ENCODE measurements at places on chromosomes 2 and 18.

- DNase-seq = no peak
These were observed 16.8 kb downstream of the GPD2 start for GRCh38 chr2:156452971-156453370.

DNA sequence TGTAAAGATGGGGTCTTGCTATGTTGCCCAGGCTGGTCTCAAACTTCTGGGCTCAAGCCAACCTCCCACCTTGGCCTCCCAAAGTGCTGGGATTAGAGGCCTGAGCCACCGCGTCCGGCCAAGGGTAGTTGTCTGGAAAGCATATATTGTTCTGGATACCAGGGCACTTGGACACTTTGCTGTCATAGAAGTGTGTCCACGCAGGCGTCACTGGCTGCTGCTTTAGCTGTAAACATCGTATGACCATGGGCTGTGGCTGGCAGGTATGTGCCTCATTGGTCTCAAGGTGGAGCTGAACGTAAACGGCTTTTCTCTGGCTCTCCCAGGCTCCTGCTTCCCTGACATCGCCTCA, 3.2 kb upstream of the GPR35 start:
- peak; percentile 5 for DNase-seq

- no peak for DNase-seq
These were observed 94.8 kb downstream of the GREB1L start for GRCh38 chr18:21336846-21337245.

DNA sequence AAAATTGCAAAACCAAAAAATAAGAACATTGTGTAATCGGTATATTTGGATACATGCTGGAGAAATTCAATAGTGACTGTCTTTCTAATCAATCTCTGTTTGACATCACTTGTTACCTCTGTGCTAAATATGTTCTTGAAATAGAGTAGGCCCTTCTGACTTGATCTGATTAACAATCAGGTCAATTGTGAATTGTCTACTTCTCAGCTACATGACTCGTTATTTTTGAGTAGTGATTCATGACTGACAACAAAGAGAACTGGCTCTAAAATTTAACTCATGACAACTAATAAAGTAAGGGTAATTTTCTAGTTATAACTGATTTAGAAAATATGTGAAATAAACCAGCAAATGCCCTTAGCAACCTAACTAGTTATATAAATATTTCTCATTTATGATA, 312.1 kb downstream of the TMX3 start:
- DNase-seq = no peak

DNA sequence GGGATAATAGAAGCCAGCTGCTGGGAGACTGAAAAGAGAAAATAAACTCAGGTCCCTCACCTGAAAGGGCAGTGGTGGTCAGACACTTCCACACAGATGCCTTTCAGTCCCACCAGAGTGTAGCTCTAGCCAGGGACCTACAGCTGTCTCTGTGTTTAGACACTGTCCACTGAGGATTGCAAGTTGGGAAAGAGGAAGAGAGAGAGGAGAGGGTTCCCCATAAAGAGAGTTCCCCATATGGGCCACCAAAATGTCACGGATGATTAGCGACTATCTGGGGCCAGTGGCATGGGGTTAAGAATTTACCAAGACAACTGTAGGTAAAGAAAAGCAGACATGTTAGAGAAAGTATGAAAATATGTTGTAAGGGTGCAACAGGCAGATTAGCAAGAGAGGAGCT, 36.7 kb upstream of the SKA1 start:
- DNase-seq = no peak

- no peak for DNase-seq
These were observed 18.3 kb upstream of the TNS1 start for GRCh38 chr2:218020966-218021535.

DNA sequence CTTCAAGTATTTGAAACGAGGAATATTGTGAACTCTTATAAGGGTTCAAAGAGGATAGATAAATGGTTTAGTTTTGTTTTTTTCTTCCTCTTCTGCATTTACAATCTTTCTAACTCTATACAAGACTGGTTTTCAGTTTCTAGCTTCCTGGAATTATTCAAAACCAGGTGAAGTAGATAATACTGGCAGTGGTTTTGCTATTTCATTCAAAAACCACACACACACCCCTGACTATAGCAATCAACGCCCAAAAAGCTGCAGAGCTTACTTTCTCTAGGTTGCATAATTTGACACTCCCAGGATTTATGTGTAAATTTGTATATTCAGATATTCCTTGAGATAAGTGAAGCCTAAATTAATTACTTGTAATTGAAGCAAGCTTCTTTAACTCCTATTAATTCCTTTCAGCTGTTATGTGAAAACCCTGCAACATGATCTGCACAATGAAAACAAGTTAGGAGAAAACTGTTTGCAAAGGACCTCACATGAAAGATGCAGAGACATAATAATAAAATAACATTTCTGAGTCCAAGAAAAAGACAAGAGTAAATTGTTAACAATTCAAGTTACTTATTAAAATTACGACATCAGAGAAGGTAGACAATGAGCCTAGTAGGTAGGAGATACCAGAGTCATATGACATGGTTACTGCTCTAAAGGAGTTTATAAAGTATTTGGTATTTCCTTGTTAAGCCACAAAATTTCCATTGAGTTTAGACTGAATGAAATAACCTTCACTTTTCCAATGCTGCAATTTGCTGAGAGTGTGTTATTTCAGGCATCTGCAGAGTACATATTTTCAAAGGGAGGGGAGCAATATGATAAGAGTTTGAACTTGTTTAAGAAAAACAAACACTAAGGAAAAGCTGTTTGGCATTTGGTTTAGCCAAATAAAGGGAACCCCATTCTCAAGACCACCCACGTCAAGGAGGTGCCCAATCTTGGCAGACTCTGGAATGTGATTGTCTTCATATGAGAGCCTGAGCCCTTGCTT, 1.6 kb upstream of the NFE2L2 start:
- DNase-seq = no peak

- peak; percentile 24 for DNase-seq
These were observed 73.9 kb downstream of the NEDD4L start for GRCh38 chr18:58117786-58118403.

DNA sequence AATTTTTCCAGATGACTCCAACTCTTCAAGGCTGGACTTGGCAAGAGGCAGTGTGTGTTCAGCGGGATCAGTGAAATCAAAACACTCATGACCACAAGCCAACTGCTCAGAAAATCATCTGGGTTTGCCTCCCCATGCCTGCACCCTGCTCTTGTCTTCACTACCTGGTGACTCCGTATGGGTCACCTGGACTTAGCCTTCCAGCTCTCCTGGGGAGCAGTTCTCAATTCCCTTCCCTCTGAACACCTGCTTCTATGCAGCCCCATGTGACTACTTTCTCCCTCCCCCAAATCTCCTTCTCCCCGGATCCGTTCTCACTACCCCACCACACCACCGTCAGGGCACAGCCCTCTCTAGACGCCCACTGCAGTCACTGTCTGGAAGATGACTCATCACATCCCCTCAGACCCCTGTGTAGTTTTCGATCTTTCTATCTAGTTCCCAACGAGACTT, 130.2 kb upstream of the ID2 start:
- no peak for DNase-seq

GRCh38 chr2:227861011-227861410, 10.4 kb upstream of the DAW1 start:
- no peak for DNase-seq

- no peak for DNase-seq
These were observed 229.9 kb upstream of the HDAC4 start for GRCh38 chr2:239630618-239631286.

GRCh38 chr2:18346344-18346743, 214.1 kb downstream of the RDH14 start:
- no peak for DNase-seq

DNA sequence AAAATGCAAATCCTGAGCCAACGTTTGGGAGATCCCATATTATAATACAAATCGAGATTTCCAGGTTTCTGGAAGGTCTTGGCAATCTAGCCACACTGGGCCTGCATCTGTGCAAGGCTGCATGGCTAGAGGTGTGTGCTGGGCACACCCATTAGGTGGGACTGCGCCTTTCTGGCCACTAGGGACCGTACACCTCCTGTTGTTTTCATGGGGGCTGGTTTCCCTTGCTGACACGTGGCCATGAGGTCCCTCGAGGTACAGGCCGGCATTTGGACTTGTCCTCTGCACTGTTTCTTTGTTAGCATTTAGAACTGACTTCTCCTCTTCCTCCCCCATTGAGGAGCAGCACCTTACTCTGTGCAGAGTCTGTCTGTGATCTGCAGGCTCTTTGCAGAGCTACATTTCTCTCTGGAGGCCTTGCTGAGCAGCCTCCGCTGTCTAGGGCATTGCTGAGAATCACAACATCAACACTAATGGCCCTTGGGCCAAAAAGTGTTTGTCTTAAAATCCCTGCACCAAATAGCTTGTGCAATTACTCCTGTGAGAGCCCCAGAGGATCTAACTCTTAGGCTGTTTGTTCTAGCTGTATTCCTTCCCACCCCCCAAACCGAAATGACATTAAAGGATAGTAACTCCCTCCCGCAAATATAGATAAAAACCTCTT, 131.2 kb downstream of the NEDD4L start:
- DNase-seq = no peak

DNA sequence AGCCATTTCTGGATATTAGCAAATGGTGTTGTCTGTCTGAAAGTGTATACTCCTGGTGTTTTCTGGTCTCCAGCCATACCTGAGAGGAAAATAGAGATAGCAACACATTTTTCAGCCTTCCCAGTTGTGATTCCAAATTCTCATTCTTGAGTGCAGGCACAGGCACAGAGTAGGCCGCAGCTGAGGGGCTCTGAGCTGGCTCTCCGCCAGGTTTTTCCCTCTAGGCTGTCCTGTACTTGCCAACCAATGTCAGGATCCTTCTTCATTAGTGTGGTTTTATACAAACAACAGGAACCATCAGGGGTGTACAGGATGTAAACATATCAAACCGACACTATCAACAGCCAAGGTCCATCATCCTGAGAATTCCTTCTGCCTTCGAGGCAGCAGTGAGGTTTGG, 1733.6 kb upstream of the CELF4 start:
- no peak for DNase-seq

DNA sequence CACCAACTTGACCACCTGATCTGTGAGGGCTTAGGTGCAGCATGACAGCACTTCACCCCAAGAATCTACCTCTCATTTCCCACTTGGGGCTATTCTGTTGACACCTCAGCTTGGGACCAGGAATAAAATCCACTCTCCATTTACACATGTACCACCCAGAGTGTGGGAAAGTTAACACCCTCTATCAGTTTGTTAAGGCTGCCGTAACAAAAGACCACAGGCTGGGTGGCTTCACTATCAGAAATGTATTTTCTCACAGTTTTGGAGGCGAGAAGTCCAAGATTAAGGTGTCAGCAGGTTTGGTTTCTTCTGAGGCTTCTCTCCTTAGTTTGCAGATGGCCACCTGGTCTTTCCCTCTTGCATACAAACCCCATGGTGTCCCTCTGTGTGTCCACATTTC, 277.7 kb upstream of the ERBB4 start:
- no peak for DNase-seq

GRCh38 chr2:23589739-23590138, 204.8 kb downstream of the KLHL29 start:
- DNase-seq = no peak

DNA sequence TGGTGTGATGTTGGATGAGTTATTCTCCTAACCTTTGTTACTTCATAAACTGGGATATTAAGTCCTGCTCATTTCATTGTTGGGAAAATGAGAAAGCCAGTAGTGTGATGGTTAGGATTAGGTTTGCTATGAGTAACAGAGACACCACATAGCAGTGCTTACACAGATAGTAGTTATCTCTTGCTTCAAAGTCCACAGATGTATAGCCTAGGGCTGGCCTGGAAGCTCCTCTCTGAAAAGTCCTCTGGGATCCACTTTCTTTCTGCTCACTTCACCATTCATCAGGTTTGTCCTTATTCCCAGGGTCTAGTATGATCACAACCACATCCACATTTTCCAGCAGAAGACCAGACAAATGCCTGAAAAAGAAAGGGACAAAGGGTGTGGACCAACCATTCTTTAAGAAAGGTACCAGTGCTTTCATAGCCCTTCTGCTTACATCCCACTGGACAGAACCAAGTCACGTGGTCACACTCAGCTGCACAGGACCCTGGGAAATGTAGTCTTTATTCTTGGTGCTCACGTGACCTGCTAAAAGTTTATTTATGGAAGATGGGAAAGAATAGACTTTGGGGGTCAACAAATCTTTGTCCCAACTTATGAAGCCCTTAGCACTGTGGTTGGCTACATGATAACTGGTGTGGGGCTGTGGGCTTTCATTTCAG, 108.9 kb downstream of the INSIG2 start:
- no peak for DNase-seq

GRCh38 chr2:44570777-44571176, 209.0 kb downstream of the CAMKMT start:
- DNase-seq = no peak

- peak; percentile 53 for DNase-seq
These were observed 2.0 kb upstream of the CHRND start for GRCh38 chr2:232523682-232524597.

DNA sequence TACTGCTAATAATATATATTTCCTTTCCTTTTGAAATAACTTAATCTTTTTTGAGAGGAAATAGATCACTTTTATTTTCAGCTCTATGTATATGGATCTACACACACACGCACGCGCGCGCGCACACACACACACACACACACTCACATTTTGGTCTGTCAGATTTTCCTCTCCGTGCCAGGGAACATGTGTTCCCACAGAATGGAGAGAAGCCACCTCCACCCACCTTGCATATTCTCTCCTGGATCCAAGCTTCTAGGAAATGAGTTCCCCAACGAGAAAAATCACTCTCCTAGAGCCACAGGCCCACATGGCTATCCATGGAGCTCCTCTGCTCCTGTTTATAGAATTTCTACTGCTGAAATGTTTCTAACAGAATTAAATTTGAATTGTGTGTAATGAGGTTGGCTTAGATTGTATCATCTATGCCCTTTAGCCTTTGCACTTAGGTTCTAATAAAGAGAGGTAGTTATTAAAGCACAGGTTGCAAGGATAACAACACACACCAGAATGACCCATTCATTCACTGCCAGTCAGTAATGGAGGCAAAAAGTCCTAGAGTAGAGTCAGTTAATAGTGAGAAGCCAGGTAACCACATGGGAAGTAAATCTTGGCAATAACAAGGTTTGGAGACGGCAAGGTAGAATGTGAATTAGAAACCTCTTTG, 19.7 kb downstream of the IFIH1 start:
- DNase-seq = no peak

- no peak for DNase-seq
These were observed 25.2 kb downstream of the RHOB start for GRCh38 chr2:20471902-20472559.
